Stimulated activated CD4-positive, alpha-beta T cell treated with anti-CD3 and anti-CD28 coated beads, TNF-alpha, amount 100 ng/mL, for 24 hours (primary cell): ENCODE measurements at places on chromosomes 7 and 10.

GRCh38 chr10:43978091-43978490 lies 329.4 kb upstream of the ZNF32 start:
- no peak for DNase-seq

DNA sequence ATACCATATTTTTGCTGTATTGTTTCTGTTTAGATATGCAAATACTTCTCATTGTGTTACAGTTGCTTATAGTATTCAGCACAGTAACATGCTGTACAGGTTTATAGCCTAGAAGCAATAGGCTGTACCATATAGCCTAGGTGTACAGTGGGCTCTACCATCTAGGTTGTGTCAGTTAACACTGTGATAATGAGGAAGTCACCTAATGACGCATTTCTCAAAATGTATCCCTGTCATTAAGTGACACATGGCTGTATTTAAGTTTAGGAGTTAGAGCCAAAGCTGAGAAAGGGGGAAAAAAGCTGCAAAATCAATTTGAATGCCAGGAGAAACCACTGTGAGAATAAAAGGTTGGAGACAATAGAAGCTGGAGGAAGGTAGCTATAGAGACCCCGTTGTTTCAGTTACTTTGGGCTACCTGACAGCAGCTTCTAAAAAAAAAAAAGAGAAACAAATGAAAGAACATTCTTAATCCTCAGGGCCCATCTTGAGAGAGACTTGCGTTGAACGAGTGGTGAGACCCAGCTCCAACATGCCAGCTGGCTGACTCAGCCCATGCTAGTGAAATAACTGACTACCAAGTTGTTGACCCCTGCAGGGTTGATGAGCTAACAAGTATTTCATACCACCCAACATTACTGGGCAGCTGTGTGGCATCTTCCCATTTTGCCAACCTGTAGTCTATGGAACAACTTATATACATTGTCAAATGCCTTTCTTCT lies 8.7 kb downstream of the STARD3NL start:
- no peak for DNase-seq

- DNase-seq = no peak
Measured at GRCh38 chr7:117835016-117835664, 38.1 kb downstream of the CTTNBP2 start.

DNA sequence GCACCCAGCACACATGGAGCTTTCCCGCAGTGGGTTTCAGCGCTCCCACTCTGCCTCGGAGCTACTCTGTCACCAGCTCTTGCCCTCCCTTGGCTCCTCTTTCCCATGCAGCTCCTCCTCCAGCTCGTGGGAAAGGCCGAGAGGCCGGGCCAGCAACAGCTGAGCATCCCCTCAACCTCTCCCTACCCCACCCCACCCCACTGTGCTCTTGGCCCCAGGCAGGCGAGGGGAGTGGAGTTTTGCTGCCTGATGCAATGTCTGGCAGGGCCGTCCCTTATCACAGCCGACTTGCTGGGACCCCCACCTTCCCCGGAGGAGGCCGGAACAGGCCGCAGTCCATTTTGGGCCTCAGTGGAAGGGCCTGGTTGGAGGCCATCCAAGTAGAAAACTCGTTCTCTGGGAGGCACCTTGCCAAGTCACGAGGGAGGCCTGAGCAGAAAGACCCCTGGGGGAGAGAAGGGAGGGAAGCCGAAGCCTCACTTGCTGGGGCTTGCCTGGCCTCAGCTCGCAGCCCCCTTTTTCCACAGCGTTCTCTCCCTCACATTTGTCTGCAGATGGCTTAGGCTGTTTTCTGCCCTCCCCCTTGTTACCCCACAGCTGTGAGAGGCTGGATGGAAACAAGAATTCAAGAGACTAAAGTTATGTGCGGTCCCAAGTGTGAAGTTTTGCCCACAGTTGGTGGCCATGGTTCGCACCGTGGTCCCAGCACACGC lies 35.3 kb downstream of the CHST3 start:
- DNase-seq = no peak

DNA sequence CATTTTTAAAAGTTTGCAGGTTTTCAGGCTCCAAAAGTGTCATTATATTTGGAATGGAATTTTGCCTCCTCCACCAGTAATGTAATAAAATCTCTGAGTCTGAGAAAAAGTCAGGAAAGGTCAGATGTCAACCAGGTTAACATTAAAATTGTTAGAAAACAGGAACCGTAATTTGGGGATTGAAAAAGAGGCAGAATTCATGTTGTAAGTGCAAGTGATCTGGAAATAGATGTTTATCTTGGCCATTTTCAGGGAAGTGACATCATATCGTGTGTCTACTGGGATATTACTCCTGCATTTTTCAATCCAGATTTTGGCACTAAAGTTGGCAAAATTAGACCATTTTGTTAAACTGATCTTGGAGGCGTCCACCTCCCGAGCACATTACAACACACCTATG lies 428.5 kb upstream of the MGMT start:
- no peak for DNase-seq

DNA sequence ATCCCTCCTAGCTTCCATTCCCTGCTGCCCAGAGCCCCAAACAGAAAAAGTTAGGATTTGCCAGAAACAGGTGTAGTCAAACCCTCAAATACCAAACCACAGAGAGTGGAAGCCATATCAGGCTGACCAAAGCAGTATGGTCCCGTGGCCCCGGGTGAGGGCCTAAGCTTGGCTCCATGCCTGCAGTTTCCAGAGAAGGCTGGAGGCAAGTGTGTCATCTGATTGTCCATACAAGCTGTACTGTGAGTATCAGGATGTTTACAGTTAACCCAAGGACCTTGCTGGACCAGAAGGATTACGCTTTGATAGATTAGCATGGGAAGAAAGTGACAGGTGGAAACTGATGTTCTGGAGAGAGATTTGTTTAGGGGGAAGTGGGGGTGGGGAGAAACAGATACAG lies 96.3 kb downstream of the PRKAG2 start:
- no peak for DNase-seq

DNA sequence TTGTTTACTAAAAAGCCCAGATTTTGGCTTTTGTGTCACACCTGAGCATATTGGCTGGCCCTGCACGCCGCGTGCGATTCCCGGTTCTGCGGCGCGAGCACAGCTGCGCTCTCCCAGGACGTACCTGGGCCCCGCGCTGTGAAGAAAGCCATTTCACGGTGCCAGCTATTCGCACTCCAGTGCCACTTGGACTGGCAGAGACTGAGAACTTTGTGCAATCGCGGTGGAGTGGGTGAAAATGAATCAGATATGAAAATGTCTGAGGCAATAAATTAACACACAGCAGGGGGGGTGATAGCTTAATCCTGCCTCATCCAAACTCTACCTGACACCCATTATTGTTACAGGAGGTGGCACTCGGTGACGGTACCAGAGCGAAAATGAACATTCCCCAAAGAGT lies 330.1 kb upstream of the MGMT start:
- DNase-seq = no peak

GRCh38 chr7:142250705-142251104 lies 7.2 kb downstream of the PRSS58 start:
- no peak for DNase-seq

- DNase-seq = no peak
Measured at GRCh38 chr7:112882511-112882910, 92.3 kb upstream of the TMEM168 start.

DNA sequence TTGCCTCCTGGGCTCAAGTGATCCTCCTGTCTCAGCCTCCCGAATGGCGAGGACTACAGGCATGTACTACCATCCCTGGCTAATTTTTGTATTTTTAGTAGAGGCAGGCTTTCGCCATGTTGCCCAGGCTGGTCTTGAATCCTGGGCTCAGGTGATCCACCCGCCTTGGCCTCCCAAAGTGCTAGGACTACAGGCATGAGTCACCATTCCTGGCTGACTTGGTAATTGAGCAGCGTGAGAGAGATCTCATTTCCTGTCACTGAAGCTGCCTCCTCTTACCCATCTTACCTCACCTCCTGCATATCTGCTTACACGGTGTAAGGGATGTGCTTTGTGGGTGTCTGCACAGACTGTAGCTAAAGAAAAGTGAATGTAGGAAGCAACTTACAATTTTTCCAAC lies 9.7 kb downstream of the IFIT3 start:
- peak; percentile 35 for DNase-seq

DNA sequence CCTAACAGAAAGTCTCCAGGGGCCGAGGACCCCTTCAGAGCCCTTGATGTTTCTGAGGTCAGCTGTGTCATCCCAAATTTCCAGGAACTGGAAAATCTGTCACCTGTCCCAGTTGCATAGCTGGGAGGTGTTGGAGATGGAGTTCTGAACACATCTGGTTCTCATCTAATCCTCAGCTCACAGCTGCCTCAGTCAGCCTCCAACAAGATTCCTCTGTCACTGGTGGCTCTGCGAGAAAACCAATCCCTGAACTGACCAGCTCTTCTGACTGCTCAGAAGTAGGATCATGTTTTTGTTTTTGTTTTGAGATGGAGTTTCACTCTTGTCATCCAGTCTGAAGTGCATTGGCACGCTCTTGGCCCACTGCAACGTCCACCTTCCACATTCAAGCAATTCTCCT lies 37.6 kb upstream of the MYL10 start:
- DNase-seq = no peak

GRCh38 chr7:112459645-112460044 lies 9.4 kb downstream of the IFRD1 start:
- no peak for DNase-seq

DNA sequence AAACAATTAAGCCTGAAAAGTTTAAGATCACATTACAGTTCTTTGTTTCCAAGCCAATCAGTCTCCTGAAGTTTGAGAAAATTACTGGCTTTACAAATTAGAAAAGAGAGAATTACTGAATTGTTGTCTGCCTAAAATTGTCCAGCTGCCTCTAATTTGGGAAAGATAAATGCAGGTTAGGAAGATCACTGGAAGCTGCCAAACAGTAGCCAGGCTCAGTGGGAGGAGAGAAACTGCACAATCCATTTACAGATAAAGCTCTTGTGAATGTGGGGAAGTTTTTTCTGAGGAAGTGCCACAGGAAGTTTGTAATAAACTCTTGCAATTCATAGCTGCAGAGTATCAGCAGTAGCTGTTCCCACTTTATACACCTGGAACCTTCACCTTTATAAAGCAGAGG lies 100.7 kb downstream of the IQUB start:
- no peak for DNase-seq

GRCh38 chr10:1465993-1466764 lies 271.1 kb downstream of the ADARB2 start:
- DNase-seq = no peak

- no peak for DNase-seq
Measured at GRCh38 chr7:124679586-124680225, 85.9 kb downstream of the GPR37 start.

GRCh38 chr10:102579328-102579727 lies 65.0 kb upstream of the TRIM8 start:
- no peak for DNase-seq

DNA sequence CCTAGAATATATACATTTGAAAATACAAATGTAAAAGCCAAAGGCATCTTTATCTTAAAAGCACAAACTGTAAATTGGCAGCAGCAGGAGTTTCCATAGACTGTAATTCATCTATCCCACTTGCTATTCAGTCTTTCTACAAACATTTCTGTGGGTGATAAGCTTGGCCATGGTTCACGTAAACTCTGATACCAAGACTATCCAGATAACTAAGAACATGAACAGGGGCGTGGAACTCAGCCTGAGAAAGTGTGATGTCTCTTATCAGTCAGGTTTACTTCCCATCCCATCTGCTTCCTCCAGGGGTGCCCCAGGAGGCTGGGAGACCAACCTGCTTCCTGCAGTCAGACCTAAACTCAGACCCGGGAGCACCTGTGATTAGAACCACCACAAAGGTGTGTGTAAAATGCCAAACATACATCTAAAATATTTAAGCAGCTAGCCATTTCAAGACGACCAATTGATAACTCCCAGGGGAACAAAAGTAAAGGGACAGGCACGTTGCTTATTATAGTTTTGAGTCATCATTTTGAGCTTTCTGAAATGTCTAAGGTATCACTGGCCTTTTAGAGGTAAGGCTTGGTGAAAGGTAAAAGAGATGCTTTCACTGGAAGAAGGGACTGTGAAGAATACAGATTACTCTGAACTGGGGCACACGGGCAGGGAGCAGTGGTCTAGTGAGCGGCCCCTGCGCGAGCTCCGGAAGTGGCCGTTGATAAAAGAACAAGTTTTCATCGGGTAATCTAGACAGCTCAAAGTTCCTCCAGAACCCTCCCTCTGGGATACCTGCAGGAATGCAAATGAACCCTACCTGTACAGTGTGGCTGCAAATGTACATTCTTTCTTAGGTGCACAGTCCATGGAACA lies 51.5 kb downstream of the RSU1 start:
- DNase-seq = no peak

DNA sequence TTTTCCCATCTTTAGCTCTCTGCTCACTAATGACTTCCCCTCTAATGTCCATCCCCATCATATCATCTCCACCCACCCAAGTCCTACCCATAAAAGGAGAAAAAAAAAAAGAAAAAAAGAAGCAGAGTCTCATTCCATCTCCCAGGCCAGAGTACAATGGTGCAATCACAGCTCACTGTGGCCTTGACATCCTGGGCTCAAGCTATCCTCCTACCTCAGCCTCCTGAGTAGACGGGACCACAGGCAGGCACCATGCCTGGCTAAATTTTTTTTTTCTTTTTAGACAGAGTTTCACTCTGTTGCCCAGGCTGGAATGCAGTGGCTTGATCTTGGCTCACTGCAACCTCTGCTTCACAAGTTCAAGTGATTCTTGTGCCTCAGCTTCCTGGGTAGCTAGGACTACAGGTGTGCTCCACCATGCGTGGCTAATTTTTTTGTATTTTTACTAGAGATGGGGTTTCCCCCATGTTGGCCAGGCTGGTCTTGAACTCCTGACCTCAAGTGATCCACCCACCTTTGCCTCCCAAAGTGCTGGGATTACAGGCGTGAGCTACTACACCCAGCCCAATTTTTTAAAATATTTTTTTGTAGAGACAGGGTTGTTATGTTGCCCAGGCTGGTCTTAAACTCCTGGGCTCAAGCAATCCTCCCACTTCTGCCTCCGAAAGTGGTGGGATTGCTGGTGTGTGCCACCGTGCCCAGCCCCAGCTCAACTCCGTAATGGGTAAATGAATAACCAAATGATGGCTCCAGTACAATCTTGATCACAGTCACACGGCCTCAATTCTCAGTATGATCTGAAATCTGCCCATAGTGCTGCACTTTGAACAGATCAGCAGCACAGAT lies 24.6 kb upstream of the SGMS1 start:
- DNase-seq = no peak

DNA sequence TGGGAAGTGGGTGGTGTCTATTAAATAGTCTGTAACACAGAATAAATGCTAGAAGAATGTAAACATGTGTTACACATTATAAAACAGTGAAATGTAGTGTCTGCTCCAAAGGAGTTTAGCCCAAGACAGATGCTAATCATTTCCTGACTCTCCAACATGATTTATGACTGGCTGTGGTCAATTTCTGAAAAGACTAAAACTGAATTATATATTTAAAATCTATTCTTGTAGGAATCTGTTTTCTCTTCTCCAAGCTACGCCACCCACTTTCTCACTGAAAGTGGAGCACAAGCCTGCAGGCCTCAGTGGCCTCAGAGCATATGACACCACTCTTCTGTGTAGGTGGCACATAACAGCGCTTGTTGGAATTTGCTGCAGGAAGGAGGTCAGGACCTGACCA lies 44.4 kb downstream of the CTTNBP2 start:
- DNase-seq = no peak

- DNase-seq = no peak
Measured at GRCh38 chr10:60176925-60177324, 212.8 kb downstream of the ANK3 start.
